Stimulated activated CD8-positive, alpha-beta memory T cell treated with anti-CD3 and anti-CD28 coated beads, Interleukin-7, amount 100 ng/mL, for 1 hour (primary cell): ENCODE measurements at places on chromosomes 1 and 21.

- no peak for DNase-seq
These were observed 14.6 kb upstream of the HLCS start for GRCh38 chr21:36981049-36981391.

- DNase-seq = no peak
These were observed 8.4 kb downstream of the KCND3 start for GRCh38 chr1:111981090-111981489.

DNA sequence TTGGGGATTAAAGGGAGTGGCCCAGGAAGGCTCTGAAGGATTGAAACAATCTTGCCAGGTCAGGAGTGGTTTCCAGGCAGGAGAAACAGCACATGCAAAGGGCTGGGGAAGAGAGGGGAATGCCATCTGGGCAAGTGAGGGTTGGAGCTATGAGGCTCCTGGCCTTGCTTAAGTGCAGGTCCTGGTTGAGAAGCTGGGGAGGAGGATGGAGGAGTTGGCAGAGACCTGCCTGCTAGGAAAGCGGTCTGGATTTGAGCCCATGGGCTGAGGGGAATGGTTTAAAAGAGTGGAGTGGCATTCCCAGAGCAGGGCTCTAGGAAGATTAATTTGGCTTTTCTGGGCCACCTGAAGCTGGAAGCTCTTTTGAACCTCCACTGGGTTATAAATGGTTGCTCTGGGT, 9.2 kb downstream of the IGSF21 start:
- no peak for DNase-seq

- no peak for DNase-seq
These were observed 28.5 kb downstream of the RNF115 start for GRCh38 chr1:145795257-145795881.

DNA sequence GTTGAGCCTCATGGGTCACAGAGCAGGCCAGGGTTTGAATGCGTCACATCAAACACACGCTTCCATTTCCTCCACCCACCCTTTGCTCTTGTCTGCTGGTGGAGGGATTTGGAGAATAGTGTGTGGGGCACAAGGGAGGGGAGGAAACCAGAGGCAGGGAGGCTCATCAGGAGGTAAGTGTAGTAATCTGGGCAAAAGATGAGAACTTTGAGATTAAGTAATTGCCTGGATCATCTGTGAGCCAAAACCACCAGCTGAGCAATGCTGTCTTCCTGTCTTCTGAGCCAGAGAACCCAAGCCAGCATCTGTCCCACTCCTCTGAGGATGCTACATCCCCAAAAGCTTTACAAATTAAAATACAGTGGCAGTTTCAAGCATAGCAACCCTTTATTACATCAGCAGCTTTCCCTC, 45.2 kb downstream of the C8B start:
- no peak for DNase-seq

- DNase-seq = no peak
These were observed 10.7 kb upstream of the MYOCOS start for GRCh38 chr1:171611306-171611705.

- DNase-seq = no peak
These were observed 117.5 kb upstream of the GRIK3 start for GRCh38 chr1:37151789-37152188.

GRCh38 chr1:109531826-109532364, 7.8 kb upstream of the GPR61 start:
- DNase-seq = no peak
